Activated CD8-positive, alpha-beta T cell treated with anti-CD3 and anti-CD28 coated beads, Interleukin-2, amount 10 ng/mL, durations not matched to agents 7 days and 5 days (primary cell): ENCODE measurements at places on chromosomes 1 and 21.

GRCh38 chr1:227794817-227795192, 20.7 kb upstream of the PRSS38 start:
- DNase-seq, result no peak

DNA sequence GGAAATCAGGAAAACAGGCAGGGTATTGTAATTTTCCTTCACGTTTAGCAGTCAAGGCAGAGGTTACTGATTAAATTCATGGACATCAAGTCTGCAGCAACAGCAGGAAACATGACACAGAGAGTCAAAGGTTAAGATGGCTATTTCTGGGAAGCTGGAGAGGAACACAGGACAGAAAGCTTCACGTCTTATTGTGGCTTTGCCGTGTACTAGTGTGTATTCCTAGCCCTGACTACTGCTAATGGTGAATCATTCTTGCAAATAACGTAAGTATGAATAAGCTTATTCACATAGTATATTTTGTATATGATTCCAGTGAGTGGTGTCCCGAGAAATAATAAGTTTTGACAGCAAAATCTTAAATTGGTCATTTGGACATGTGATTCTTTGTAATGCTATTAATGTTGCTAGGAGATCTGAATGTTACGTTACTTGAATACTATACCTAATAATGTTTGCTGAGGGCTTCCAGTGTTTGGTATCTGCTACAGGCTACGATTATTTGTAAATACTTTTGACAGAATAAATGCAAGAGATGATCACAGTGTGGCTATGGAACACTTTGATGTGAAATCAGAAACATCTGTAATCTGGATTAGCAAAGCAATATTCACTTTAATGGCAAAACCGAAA, 77.4 kb downstream of the DISP1 start:
- no peak for DNase-seq

- DNase-seq, result no peak
These were observed 87.5 kb downstream of the RWDD3 start for GRCh38 chr1:95321531-95321930.

- peak; percentile 89 for DNase-seq
These were observed 493 bp upstream of the MAP3K21 start for GRCh38 chr1:233326811-233327650.

GRCh38 chr1:176701151-176701866, 238.3 kb downstream of the PAPPA2 start:
- DNase-seq, result no peak

GRCh38 chr1:240843798-240844197, 231.8 kb upstream of the GREM2 start:
- no peak for DNase-seq

GRCh38 chr1:3393024-3393986, 61.2 kb upstream of the ARHGEF16 start:
- DNase-seq, result no peak

DNA sequence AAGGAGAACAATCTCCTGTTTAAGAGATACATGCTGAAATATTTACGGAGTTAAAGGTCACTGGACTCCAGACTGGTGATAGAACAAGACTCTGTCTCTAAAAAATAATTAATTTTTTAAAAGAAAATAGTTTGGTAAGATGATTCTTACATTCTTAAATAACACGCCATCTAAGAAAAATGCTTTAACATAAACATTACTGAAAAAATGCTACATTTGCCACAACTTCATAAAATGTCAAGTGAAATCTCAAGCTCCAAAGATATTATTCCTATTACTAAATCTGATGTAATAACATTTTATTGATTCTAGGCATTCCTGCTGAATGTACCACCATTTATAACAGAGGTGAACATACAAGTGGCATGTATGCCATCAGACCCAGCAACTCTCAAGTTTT, 4.1 kb downstream of the ANGPTL3 start:
- DNase-seq, result no peak

GRCh38 chr1:89596698-89597097, 36.2 kb upstream of the LRRC8C start:
- DNase-seq, result no peak

- DNase-seq, result no peak
These were observed 6.3 kb downstream of the RABGAP1L start for GRCh38 chr1:174165471-174166137.

GRCh38 chr1:231926340-231926739, 299.8 kb downstream of the DISC1 start:
- DNase-seq, result no peak

- DNase-seq, result no peak
These were observed 123.0 kb downstream of the DYRK1A start for GRCh38 chr21:37489553-37489952.

- no peak for DNase-seq
These were observed 5.1 kb upstream of the MYBPH start for GRCh38 chr1:203180611-203181330.

DNA sequence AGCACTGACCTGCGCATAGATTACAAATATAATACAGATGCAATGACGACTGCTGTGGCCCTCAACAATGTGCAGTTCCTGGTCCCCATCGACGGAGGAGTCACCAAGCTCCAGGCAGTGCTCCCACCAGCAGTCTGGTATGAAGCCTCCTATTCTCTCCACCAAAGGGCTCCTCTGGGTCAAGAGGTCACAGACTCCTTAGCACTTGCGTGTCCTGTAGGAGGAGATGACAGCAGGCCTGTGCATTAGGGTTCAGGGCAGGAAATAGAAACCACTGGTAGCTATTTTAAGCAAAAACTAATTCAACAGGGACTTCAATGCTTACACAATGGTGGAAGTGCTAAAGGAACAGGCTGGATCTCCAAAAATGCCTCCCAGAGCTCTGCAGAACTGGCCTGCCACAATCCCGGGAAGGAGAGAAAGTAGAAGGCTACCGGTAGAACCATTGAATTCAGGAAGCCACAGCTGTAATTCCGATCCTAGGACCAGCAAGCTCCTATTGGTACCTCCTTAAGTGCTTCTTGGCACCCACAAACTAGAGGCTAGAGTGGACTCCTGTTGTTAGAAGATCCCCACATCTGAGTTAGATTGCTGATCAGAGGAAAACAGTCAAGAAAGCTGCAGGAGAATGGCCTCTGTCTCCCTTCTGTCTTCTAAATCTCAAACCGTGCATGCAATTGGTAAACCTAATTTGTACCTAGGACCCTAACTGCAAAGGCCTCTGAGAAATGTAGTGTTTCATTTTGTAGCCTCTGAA, 12.7 kb upstream of the DYNLT5 start:
- DNase-seq, result no peak
